WTC11 (cell line): ENCODE measurements at places on chromosomes 2 and 18. TPM values are rescaled to one million over a fixed set of nuclear protein-coding genes. Genes with fewer than 3 reads are reported as not detected.

SFTPB gene
- total RNA-seq: 7.6 to 10.7 TPM (median 9.0 TPM) in 3 replicates

TCF7L1 gene
- total RNA-seq: 104 to 108 TPM (median 106 TPM) in 3 replicates

SPEG gene
- total RNA-seq: 55.3 to 62.7 TPM (median 57.8 TPM) in 3 replicates

MOGAT1 gene
- total RNA-seq: 0.62 to 1.2 TPM (median 0.72 TPM) in 3 replicates

CLEC4F gene
- not detected in 3 replicates for total RNA-seq

ORC4 gene
- total RNA-seq: 56.4 to 60.9 TPM (median 57.9 TPM) in 3 replicates

NR4A2 gene
- 0.66 to 0.69 TPM (median 0.66 TPM) in 3 replicates for total RNA-seq

CCNYL1 gene
- 26.6 to 31.6 TPM (median 28.1 TPM) in 3 replicates for total RNA-seq

CREB1 gene
- 80.7 to 97.7 TPM (median 85.0 TPM) in 3 replicates for total RNA-seq

CBLN2 gene
- total RNA-seq: not detected in 3 replicates

MTX2 gene
- total RNA-seq: 33.6 to 40.5 TPM (median 37.5 TPM) in 3 replicates

ADCYAP1 gene
- not detected in 3 replicates for total RNA-seq

GDF7 gene
- 0.18 to 0.55 TPM (median 0.23 TPM) in 3 replicates for total RNA-seq

POTEJ gene
- total RNA-seq: 0.14 TPM in 1 of 3 replicates, not detected in the others

USP34 gene
- 87.4 to 96.2 TPM (median 92.3 TPM) in 3 replicates for total RNA-seq

DSC3 gene
- total RNA-seq: 2.1 to 2.8 TPM (median 2.6 TPM) in 3 replicates

TCF4 gene
- 100 to 104 TPM (median 104 TPM) in 3 replicates for total RNA-seq
